Spleen (tissue), 13 donors: ENCODE measurements at places on chromosomes 13 and 19.

GRCh38 chr19:411723-412355, 2.9 kb upstream of the C2CD4C start:
- DNase-seq: peak; percentile 49

- DNase-seq: peak; percentile 95
These were observed 2.2 kb upstream of the PLEKHG2 start for GRCh38 chr19:39410017-39410830.

GRCh38 chr19:34677386-34678084, at the start of gene ZNF302:
Gene ZNF302 (plus strand): TSS chr19:34677678. CDS start chr19:34678805, 1,127 bp downstream.
- peak; percentile 98 for DNase-seq

- no peak for DNase-seq
These were observed 79.5 kb upstream of the ZNF835 start for GRCh38 chr19:56751078-56751489.

DNA sequence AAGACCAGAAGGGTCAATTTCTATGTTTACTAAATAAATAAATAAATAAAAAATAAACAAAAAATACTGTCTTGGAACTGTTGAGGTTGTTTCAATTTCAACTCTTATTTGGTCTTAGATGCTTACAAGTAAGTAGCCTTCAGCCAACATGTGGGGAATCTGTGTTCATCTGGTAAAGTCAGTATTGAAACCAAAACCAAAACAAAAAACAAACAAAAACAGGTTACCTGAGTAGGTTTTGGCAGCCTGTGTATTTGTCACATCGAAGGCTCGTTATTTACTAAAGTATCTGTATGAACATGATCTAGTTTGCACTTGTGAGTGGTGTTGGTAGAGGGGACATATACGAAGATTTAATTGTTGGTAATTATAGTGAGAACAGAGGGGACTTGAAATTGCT, 471.5 kb downstream of the SLITRK5 start:
- no peak for DNase-seq

DNA sequence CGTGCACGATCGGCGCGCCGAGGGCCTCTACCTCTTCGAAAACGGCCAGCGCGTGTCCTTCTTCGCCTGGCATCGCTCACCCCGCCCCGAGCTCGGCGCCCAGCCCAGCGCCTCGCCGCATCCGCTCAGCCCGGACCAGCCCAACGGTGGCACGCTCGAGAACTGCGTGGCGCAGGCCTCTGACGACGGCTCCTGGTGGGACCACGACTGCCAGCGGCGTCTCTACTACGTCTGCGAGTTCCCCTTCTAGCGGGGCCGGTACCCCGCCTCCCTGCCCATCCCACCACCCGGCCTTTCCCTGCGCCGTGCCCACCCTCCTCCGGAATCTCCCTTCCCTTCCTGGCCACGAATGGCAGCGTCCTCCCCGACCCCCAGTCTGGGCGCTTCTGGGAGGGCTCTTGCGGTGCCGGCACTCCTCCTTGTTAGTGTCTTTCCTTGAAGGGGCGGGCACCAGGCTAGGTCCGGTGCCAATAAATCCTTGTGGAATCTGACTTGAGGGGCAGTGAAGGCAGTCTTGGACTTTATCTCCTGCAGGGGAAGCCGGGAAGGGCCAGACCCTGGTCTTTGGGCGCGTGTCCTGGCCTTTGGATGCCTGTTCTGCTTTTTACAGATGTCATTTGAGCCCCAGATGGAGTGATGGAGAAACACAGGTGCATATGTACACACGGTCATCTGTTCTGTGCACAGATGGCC, 2.2 kb downstream of the CLEC11A start:
- no peak for DNase-seq

GRCh38 chr13:88862095-88862620, 1191.0 kb downstream of the SLITRK5 start:
- no peak for DNase-seq

DNA sequence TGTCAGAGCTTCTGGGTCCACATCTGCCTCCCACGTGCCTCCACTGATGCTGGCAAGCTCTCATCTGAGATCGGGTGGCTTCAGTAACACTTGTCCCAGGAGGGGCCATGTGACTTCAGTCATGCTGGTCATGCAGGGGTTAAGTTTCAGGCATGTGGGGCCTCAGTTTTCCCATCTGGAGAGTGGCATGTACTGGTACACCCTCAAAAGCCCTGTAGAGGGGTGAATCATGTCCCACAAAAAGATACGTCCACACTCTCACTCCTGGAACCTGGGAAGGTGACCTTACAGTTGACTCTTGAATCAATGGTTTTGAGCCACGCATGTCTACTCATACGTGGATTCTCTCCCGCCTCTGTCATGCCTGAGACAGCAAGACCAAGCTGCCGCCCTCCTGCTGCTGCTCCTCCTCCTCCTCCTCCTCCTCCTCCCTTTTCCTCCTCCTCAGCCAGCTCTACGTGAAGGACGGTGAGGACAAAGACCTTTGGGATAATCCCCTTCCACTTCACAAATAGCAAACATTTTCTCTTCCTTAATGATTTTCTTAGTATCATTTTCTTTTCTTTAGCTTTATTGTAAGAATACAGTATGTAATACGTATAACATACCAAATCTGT, 53.7 kb downstream of the COMP start:
- no peak for DNase-seq

- no peak for DNase-seq
These were observed 13.1 kb downstream of the ITM2B start for GRCh38 chr13:48246102-48246501.

DNA sequence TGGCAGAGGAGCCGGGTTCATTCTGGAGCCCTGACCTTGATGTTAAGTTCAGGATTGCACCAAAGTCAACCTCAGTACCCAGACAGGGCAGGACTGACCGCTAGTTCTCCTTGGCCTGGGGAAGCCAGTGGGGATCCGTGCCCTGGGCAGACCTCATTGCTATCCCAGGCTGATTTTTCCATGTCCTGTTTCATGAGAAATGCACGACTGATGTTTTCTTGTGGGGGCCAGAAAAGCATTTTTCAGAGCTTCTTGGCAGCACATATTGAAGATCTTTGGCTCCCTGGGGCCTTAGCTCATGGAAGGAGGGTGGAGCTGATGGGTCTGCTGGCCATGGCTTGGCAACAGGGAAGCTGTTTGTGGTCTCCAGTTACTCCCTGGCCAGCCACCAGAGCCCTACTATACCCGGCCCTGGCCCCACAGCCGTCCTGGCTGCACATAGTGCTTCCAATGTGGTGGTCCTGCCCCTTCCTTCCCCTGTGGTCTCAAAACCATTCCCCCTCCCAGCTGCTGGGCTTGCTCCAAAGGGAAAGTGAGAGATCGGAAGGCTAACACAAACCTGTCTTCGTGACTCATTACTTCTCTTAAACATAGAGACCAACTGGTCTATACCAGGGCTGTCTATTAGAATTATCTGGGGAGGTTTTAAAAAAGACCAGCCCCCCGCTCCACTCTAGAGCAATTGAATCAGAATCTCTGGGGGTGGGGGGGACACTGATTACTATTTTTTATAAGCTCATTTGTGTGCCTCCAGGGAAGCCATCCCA, 11.2 kb downstream of the IL17D start:
- DNase-seq: no peak

DNA sequence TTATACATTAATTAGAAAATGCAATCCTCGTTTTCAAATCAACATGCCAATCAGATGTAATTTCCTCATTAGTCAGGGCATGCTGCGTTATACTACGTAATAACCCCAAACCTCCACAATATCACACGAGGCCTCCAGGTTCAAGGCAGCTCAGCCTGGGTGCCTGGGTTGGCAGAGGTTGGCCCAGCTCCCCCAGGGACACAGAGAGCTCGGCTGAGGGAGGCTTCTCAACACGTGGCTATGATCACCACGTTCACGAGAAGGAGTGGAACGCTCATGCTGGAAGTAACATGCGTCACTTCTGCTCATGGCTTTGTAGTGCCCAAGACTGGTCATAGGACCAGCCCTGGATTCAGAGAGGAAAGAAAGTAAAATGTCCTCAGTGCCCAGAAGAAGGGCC, 144.9 kb upstream of the SOX1 start:
- no peak for DNase-seq

DNA sequence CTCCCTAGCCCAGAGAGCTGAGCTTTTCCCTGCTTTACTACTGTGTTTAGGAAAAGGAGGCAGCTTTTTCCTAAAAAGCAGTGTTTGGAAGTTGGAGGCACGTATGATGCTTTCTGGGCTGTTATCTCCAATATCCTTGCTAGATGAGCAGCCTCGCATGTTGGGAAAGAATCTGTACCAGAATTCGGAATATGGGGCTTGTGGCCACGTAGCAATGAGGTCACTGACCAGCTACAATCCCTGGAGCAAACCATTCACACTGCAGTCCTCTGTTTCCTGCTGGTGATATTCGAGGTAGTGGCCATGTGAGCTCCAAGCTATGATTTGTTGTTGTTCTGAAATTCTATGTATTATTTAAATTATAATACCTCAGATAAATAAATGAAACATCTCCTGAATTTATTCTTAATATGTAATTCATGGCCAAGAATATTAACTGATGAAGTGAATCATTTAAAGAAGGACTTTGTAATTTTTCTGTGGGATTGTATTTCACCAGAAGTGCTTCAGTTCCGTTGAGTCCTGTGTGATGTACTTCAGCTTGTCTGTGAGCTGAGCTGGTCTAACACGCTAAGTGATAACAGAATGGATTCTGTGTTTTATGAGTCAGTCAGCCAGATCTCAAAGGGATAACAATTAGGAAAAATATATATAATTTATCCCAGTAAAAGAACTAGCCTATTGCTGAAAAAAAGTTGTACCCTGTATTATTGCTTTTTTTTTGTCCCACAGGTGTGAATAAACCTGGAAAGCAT, 319.5 kb downstream of the SHISA2 start:
- DNase-seq: no peak

DNA sequence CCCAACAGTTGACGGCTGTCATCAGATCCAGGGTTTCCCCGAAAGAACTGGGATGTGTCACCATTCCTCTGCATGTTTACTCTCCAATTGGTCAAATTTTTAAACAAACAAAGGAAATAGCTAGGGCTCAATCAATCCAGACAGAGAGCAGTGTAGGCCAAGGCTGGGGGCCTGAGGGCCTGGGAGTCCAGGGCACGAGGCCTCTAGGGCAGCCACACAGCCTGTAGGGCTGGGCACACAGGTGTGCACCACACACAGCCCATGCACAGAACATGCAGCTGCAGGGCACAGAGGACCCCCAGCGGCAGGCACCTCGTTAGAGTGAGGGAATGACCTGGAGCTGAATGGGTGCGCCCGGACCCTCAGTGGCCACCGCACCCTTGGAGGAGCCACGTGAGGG, 9.5 kb downstream of the MIER2 start:
- DNase-seq: no peak

GRCh38 chr19:12695096-12695495, 1.3 kb downstream of the FBXW9 start:
- no peak for DNase-seq

- no peak for DNase-seq
These were observed 2.9 kb downstream of the CEBPG start for GRCh38 chr19:33376423-33376822.

GRCh38 chr19:8552810-8553209, 24.4 kb downstream of the MYO1F start:
- DNase-seq: no peak

GRCh38 chr13:109869312-109870237, 83.2 kb upstream of the IRS2 start:
- DNase-seq: peak; percentile 76

- no peak for DNase-seq
These were observed 112.2 kb upstream of the ZNF91 start for GRCh38 chr19:23507446-23507845.

DNA sequence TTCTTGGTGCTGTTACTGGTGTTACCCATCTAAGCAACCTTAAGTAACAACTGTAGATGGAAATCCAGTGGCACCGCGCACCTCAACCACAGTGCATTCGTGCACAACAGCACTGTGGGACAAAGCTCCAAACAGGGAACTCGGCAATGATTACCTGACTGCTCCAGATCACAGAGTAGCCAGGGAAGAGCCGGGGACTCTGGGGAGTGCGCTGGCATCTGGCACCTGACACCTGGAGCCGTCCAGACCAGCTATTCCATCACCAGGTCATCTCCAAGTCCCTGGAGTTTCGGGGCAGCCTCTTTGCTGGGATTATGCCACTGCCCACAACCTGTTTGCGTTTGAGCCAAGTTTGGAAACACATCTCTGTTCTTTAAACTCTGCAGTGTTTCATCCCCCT, 62.0 kb downstream of the COL4A1 start:
- DNase-seq: no peak

- peak; percentile 70 for DNase-seq
These were observed 16.2 kb downstream of the RB1 start for GRCh38 chr13:48319531-48320398.

GRCh38 chr19:57978586-57979289, 4.4 kb upstream of the C19orf18 start:
- DNase-seq: no peak

GRCh38 chr19:33125929-33126388, 6.0 kb upstream of the WDR88 start:
- DNase-seq: peak; percentile 82

GRCh38 chr13:98537306-98537705, 39.6 kb downstream of the STK24 start:
- DNase-seq: no peak

- DNase-seq: no peak
These were observed 69.3 kb downstream of the KLF12 start for GRCh38 chr13:74064805-74065312.

- no peak for DNase-seq
These were observed 33.9 kb upstream of the SEMA6B start for GRCh38 chr19:4593409-4593851.

DNA sequence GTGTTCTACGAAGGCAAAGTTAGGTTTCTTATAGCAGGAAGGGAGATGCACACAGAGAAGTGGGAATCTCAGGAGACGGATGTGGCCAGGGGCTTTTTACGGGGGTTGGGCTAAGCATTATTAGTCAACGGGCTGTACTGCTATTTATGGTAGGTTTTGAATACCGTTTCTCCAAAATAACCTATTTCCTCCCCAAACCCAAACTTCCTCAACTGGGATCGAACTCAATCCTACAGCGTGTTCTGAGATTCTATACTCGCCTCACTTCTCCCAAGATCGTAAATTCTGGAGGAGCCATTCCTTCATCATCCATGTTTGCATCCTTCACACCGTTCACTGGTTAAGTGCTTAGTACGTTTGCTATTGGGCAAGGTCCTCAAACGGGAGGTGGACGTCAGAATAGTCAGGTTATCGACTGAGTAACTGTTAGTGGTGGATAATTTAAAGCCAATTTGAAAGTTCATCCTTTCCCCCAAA, 1.2 kb upstream of the TRIM13 start:
- no peak for DNase-seq

DNA sequence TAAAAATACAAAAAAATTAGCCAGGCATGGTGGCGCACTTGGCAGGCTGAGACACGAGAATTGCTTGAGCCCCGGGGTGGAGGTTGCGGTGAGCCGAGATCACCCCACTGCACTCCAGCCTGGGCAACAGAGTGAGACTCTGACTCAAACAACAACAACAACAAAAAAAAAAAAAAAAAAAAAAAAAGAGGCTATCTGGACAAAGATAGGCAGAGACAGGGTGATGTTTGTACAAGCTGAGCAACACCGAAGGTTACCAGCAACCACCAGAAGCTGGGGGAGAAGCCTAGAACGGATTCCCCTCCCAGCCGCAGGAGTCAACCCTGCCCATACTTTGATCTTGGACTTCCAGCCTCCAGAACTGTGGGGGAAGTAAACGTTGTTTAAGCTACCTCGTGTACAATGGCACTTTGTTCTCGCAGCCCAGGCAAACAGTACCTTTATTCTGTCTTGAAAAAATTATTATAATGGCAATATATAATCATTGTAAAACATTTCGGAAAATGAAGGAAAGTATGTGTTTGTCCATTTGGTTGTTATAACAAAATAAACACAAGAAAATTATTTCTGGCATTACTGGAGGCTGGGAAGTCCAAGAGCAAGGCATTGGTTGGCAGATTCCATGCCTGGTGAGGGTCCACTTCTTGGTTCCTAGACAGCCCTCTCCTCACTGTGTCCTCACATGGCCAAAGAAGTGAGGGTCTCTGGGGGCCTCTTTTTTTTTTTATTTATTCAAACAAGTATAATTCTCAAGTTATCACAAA, 39.8 kb upstream of the LATS2 start:
- DNase-seq: no peak
